Right atrium auricular region (tissue), 2 donors: ENCODE measurements at places on chromosomes 6 and 20. TPM values are rescaled to one million over a fixed set of nuclear protein-coding genes. Genes with fewer than 3 reads are reported as not detected.

Gene GTSF1L
- not detected for total RNA-seq

Gene C4B
- 241 TPM for total RNA-seq

Gene MICAL1
- 4.5 TPM for total RNA-seq

DNA sequence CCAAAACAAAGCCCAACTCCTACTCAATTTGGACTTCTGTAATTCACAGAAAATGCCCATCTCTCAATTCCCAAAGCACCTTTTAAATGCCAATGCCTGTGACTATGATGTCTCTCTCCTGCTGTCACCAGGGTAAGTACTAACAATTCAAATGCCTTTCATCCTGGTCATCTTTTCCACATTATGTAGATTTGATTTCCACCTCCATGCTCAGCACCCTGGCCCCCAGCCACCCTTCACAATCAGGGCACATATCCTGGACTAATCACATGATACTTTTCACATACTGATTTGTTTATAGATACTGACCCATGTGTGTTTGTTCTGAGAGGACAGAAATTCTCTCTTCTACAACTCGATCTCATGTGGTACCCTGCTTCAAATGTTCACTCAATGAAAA is 236.3 kb downstream of the PTPRK start:
- H3K36me3 ChIP-seq: no peaks in the 10 kb centered on the region
- H3K27ac ChIP-seq: no peak overlapping the region
- H3K4me1 ChIP-seq: no peaks in the 10 kb centered on the region
- no peak for DNase-seq

Gene RAD21L1
- total RNA-seq: not detected

Gene OXT
- total RNA-seq: not detected

GRCh38 chr6:99362678-99363268 is 13.3 kb upstream of the FAXC start:
- H3K4me3 ChIP-seq: no peak overlapping the region
- no peak for DNase-seq
- no peaks in the 10 kb centered on the region for H3K36me3 ChIP-seq
- H3K4me1 ChIP-seq: no peaks in the 10 kb centered on the region
- no peaks in the 10 kb centered on the region for H3K27me3 ChIP-seq

- no peaks in the 10 kb centered on the region for H3K4me1 ChIP-seq
- H3K36me3 ChIP-seq: peaks cover under 1% of the 10 kb centered on the region
- no peaks in the 10 kb centered on the region for H3K27me3 ChIP-seq
- no peak for DNase-seq
- H3K27ac ChIP-seq: no peak overlapping the region
These were observed 11.0 kb downstream of the TSPYL1 start for GRCh38 chr6:116268589-116269293.

Gene TMEM30A
- 47.3 TPM for total RNA-seq

GRCh38 chr6:28719275-28719940 is 193.7 kb downstream of the GPX5 start:
- H3K27ac ChIP-seq: no peak overlapping the region
- no peaks in the 10 kb centered on the region for H3K4me1 ChIP-seq
- no peak overlapping the region for H3K4me3 ChIP-seq
- no peaks in the 10 kb centered on the region for H3K36me3 ChIP-seq
- DNase-seq: no peak
- no peaks in the 10 kb centered on the region for H3K27me3 ChIP-seq

GRCh38 chr20:63518351-63518861 is 2.2 kb upstream of the PPDPF start:
- no peak for DNase-seq
- no peaks in the 10 kb centered on the region for H3K36me3 ChIP-seq
- H3K27ac ChIP-seq: no peak overlapping the region
- no peaks in the 10 kb centered on the region for H3K27me3 ChIP-seq
- H3K4me1 ChIP-seq: no peaks in the 10 kb centered on the region

DNA sequence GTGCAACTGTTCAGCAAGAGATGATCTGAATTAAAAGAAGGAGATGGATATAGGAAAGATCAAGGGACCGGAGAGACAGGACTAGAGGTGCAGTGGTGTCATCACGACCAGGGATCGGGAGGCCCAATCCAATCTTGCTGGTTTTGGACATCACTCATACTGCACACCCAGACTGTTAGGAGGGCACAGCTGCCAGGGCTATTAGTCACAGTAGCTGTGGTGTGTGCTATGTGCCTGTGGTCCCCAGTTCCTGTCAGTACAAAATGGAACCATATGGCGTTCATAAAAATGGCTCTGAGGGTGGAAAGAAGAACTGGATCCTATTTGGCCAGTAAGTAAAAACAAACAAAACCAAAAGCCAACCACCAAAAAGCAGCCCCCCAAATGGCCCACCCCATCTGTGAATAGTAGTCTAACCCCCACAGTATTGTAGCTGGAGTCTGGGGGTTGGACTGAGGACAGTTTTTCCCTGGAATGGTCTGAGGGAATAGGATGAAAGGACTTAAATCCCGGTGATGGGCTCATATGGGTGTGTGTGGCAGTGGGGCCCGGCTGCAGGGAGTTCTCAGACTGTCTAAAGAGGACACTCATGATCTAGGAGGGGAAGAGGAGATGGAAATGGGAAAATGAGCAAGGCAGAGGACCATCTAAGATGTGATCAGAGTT is 9.3 kb upstream of the NNAT start:
- no peak overlapping the region for H3K4me3 ChIP-seq
- no peak overlapping the region for H3K27ac ChIP-seq
- H3K4me1 ChIP-seq: no peaks in the 10 kb centered on the region
- H3K36me3 ChIP-seq: peaks cover 43% of the 10 kb centered on the region

DNA sequence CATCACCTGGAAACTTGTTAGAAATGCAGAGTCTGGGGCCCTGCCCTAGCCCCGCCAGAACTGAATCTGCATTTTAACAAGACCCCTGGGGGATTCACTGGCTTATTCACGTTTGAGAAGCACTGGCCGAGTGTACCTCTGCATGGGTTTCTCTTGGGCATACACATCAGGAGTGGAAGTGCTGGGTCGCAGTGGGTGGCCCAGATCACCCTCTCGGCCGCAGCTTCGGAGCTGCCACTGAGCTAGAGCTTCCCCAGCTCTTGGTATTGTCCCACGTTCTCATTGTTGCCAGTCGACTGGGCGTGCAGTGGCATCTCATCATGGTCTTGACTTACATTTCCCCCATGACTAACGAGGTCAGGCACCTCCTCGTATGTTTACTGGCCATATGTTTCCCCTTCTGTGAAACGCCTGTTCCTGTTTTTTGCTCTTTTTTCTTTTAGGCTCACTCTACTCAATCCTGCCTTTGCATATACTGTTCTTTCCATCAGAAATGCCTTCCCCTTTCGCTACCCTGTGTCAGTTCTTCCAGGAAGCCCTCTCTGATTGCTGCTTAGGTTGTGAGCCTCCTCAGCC is 3.0 kb upstream of the DLGAP4 start:
- no peaks in the 10 kb centered on the region for H3K36me3 ChIP-seq
- H3K4me1 ChIP-seq: peaks cover 15% of the 10 kb centered on the region
- peaks cover 25% of the 10 kb centered on the region for H3K27me3 ChIP-seq
- peak; percentile 46 for DNase-seq
- H3K4me3 ChIP-seq: no peak overlapping the region
- H3K27ac ChIP-seq: no peak overlapping the region

DNA sequence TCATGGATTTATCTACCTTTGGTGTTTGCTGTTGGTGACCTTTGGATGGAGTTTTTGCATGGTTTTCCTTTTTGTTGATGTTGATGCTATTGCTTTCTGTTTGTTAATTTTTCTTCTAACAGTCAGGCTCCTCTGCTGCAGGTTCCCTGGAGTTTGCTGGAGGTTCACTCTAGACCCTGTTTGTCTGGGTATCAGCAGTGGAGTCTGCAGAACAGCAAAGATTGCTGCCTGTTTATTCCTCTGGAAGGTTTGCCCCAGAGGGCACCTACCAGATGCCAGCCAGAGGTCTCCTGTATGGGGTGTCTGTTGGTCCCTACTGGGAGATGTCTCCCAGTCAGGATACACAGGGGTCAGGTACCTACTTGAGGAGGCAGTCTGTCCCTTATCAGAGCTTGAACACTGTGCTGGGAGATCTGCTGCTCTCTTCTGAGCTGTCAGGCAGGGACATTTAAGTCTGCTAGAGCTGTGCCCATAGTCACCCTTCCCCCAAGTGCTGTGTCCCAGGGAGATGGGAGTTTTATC is 9.2 kb upstream of the ZNF337 start:
- H3K27ac ChIP-seq: no peak overlapping the region
- no peaks in the 10 kb centered on the region for H3K4me1 ChIP-seq
- H3K27me3 ChIP-seq: no peaks in the 10 kb centered on the region
